ENCODE measurements at places on chromosomes 5 and 9. TPM values are rescaled to one million over a fixed set of nuclear protein-coding genes. Genes with fewer than 3 reads are reported as not detected.

F2R gene
- 1.2 TPM for polyA plus RNA-seq

GFI1B gene
- polyA plus RNA-seq: 0.74 TPM

ITGA2 gene
- not detected for polyA plus RNA-seq

MSX2 gene
- polyA plus RNA-seq: not detected

TIGD6 gene
- 1.8 TPM for polyA plus RNA-seq

SLC23A1 gene
- polyA plus RNA-seq: not detected

PTPRD gene
- polyA plus RNA-seq: not detected

IFNA8 gene
- not detected for polyA plus RNA-seq

PLCXD3 gene
- polyA plus RNA-seq: not detected

MEGF10 gene
- not detected for polyA plus RNA-seq
